ENCODE measurements at places on chromosomes 11 and 22.

DNA sequence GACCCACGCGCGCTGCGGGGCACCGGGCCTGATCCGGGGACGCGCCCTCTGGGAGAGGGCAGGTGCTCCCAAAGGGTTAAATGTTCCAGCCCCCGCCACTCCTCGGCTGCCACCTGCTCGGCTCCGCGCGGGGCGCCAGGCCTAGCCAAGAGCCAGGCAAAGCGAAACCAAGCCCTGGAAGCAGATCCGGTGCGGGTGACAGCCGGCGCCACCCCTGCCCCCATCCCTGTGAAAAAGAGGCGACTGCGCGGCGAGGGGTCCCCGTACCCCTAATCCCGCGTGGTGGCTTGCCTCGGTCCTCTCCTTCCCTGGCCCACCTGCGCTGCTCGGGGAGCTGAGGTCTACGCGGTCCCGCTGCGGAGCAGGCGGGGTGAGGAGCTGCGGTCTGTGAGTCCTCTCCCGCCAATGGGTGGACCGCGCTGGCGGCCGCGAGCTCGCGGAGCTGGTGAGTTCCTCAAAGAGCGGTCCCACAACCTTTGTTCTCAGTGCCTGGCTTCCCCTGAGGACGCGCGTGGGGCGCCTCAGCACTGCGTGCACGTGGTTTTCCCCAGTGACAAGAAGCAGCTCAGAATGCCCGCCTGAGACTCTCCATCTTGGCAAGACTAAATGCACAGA lies at the start of gene ME3:
TSS of gene ME3 (minus strand) at position 610 of the 615 bp plus-strand sequence.
- peak; percentile 43 for DNase-seq

- DNase-seq: no peak
Observed at GRCh38 chr22:31872209-31872608, 72.1 kb upstream of the YWHAH start.

- DNase-seq: no peak
Observed at GRCh38 chr22:19851291-19852176, 3.1 kb downstream of the GNB1L start.

- no peak for DNase-seq
Observed at GRCh38 chr11:45161252-45162063, 15.0 kb downstream of the PRDM11 start.

DNA sequence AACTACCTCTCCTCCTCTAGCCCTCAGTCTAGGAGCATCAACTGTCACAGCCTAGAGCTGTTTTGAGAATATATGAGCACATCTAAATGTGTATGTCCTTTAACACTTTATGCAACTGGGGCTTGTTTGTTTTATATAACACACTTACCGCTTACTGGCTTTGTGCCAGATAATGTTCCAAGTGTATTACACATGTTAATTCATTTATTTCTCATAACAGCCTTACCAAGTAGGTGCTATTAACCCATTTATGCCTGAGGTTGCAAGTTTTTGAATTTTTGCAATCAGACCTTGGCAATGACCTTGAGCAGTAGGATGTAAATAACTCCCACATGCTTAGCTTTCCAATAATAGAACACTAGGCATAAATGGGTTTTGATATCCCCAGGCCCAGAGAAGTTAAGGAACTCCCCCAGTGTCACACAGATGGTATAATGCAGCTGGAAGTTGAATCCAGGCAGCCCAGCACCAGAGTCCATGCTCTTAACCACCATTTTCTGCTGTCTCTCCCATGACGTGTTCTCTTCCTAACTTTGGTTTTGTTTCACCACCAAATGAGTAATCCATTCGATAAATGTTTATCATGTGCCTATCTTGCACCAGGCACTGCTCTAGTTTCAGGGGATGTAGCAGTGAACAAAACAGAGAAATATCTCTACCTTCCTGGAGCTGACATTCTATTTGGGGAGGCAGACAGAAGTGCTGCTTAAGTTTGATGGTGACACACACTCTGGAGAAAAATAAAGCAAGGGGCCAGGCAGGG lies 23.1 kb downstream of the PRDM11 start:
- DNase-seq: no peak

DNA sequence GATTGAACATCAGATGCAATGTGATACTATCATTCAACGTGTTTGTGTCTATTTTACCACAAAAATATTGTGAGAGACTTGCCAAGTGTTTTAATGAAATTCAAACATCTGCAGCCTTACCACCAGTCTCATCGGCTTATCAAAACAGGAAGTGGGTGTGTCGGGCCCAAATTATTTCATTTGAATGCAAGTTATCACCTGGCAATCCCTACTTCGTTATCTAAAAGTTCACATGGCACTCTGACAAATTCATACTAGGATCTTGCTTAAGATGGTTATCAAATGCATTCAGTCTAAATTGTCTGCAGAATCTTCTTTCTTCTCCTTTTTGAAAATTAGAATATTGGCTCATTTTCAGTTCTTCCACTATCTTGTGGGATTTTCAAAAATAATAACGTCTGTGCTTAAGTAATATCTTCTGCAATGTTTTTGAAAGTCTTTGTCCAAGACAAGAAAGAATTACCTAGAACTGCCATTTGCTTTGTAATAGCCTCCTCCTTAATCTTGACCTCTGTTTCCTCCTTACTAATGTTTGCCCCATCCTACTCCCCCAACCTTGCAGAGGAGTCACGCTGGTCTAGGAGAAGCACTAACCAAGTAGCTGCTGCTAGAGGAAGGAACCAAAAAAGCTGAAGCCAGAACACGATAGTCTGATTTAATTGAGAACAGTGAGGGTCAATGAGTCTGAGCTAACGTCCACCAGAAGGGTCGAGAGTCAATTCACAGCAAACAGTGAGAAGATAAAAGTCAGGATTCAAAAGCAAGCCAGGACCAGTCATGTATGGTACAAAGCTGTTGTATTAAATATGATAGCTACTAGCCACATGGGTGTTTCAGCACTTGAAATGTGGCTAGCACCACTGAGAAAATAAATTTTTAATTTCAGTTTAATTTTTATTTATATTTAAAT lies 10.2 kb upstream of the BIRC3 start:
- DNase-seq: no peak

GRCh38 chr11:122131126-122131525 lies 15.1 kb upstream of the BLID start:
- DNase-seq: no peak

- DNase-seq: no peak
Observed at GRCh38 chr22:44616882-44617655, 84.9 kb upstream of the PRR5 start.

DNA sequence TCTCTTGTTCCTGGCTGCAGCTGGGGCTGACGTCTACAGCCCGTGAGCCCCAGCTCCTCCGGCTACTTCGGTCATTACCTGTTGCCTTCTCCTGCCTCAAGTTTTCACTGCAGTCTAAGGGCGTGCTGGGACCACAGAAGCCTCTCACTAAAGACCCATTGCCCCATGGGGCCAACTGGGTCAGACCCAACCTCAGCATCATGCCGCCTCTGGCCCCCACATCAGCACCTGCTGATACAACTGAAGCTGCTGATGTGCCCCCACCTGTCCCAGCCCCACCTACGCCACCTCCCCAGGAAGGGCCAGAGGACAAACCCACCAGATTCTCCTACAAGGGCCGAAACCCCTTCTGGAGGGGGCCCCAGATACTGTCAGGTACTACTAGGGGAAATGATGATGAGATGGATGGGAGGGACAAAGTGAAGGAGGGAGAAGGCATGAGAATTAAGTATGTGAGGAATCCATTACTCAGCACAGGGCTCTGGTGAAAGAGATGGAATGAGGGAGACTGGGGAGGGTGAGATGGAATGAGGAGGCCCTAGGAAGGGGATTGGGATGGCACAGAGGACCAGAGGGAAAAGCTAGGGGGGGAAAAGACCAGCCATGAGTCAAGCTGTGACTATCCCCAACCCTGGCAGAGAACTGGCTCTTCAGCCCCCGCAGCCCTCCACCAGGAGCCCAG lies 5.1 kb downstream of the C11orf42 start:
- DNase-seq: no peak

- no peak for DNase-seq
Observed at GRCh38 chr22:37188901-37189466, 937 bp upstream of the C1QTNF6 start.

DNA sequence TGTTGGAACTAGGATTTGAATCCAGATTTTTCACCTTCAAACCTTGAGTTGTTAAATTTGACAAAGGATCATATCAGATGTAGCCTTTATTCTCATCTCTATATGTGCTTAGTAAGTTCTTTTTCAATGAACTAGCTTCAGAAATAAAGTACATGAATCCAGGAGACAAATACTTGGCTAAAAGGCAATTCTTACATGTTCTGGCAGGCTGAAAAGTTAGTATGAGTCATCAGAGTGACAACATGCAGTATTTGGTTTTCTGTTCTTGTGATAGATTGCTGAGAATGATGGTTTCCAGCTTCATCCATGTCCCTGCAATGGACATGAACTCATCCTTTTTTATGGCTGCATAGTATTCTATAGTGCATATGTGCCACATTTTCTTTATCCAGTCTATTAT lies 40.4 kb downstream of the BBOX1 start:
- DNase-seq: no peak

Data from kidney glomerular epithelial cell (primary cell).